CD8-positive, alpha-beta T cell (primary cell): ENCODE measurements at places on chromosomes 6 and 20.

GRCh38 chr6:6629402-6629801 lies 40.9 kb downstream of the LY86 start:
- DNase-seq, result no peak

GRCh38 chr20:15919118-15919517 lies 654.1 kb downstream of the KIF16B start:
- no peak for DNase-seq

GRCh38 chr6:163489584-163489983 lies 75.1 kb downstream of the QKI start:
- no peak for DNase-seq

- DNase-seq, result no peak
Measured at GRCh38 chr6:54010340-54011276, 100.6 kb upstream of the MLIP start.

DNA sequence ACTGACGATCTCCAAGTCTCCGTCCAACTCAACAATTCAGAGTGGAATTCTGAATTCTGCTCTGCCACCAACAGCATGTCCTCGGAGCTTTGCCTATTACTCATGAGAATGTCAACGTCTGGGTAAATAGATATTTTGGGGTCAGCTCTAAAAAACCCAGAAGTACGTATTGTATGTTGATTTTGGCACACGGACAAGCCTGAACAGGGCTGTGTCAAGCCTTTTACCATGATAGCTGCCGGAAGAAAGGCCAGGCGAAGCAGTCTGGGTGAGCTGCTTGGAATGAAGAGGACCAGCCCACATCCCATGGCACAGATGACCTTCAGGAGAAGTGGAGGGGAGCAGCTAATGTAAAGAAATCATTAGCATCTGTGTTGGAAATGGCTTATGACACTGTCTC lies 88.0 kb upstream of the JAG1 start:
- no peak for DNase-seq

DNA sequence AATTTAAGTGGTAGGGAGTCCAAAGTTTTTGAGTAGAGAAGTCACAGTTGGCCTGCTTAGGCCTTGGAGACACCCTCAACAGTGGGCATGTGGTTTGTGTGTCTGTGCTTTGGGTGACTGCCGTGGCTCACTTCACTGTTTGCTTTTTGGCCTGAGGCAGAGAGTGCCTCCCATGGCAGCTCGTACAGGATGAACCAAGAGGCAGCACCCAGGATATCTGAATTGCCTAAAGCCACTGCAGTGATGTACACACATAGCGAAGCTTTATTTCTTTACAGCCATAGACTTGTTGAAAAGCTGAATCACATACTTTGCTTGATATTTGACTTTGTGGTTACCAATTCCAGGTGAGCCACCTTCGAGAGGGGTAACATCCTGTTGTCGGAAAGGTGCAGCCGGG lies 21.6 kb downstream of the RREB1 start:
- DNase-seq, result peak; percentile 30

DNA sequence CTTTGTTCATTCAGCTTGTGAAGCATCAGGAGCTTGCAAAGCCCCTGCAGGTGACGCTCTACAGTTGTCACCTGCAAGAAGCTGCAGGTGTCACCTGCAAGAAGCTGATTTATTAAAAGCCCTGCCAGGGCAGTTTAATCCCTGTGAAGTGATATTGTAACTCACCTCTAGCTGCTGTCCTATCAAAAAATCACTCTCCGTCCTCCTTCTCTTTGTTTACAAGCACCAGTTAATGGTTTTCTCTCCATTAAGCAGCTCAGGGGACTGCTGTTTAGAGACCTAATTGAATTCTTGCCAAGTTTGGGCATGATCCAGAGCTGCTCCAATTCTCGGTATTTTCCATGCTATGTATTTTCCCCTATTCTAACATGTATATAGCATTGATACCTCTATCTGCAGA lies 345.9 kb downstream of the ARHGAP18 start:
- no peak for DNase-seq

GRCh38 chr6:137625808-137626207 lies 131.6 kb upstream of the OLIG3 start:
- no peak for DNase-seq

DNA sequence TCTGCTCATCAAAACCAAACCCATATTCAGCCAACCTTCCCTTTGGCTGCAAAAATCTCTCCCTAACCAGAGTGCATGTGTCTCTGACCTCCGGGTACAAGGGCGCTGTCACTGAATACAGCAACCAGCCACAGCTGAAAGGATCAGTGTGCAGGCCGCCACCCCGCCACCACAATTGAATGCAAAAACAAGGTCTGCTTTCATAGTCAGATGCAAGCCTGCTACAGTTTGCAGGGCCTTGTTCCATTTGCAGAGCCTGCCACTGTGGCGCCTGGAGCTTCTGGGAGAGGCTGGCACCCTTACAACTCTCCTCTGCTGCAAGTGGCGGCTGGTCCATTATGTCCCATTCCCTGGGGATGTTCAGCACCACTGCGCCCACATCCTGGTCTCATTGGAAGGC lies 23.5 kb downstream of the MDGA1 start:
- DNase-seq, result no peak

DNA sequence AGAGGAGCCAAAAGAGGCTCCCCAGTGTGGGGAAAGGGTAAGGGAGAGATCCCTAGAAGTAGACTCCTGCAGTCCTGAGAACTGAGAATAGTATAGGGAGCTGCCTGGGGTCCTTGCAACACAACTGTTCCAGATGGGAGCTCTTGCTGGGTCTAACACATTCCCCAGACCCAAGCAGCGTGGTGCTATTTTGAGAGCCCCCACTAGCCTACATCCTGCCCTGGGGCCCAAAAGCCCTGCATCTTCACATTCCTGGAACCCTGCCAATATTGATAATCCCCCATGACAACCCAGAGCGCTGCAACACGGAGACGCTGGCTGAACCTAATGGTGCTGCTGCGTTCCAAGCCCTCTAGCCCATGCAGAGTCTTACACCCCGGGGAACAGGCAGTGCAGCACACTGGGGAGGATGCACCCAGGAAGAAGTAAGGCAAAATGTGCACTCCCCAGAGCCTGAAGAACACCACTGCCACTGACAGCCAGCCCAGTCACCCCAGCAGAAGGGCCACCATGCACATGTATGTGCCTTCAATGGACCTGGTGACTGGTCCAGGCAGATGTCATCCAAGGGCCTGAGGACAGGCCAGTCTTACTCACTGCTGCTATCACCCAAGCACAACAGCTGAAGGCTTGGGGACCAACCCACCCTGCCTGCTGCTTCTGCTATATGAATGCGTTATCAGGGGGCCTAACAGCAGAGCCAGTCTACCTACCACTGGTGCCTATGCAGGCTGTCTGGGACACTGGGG lies 7.0 kb upstream of the RNF217 start:
- no peak for DNase-seq

DNA sequence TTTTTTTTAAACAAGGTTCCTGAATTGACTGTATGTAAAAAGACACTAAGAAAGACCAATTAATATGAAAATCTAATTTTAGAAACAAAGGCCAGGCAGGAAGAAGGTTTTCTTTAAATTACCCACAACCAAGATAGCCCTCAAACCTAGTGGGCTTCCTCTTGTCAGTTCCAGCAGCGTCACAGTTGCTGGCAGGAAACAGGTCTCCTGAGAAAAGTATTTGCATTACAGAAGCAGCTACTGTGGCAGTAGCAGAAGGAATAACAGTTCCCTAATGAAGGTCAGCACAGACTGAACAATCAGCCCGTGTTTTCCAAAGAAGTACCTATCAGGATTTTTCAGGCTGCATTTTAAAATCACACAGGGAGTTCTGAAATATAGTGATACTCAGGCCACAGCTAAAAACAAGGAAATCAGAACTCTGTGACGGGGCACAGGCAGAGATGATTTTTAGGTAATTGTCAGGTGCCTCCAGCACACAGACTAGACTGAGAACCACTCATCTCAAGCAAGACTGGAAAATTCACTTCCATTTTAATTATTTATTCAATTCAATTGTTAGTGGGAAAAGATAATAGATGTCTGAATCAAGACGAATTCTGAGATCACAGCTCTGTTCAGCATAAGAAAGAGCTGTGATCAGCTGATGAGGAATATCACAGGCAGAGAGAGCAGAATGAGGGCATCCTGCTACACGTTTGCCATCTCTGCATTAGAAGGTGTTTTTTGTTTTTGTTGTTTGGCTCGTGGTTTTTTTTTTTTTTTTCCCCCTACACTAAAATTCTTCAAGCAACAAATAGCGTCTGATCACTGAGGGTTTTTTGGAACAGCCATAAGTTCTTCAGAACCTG lies 230.5 kb upstream of the KHDRBS2 start:
- no peak for DNase-seq

GRCh38 chr6:118931436-118931835 lies 3.5 kb downstream of the MCM9 start:
- no peak for DNase-seq

DNA sequence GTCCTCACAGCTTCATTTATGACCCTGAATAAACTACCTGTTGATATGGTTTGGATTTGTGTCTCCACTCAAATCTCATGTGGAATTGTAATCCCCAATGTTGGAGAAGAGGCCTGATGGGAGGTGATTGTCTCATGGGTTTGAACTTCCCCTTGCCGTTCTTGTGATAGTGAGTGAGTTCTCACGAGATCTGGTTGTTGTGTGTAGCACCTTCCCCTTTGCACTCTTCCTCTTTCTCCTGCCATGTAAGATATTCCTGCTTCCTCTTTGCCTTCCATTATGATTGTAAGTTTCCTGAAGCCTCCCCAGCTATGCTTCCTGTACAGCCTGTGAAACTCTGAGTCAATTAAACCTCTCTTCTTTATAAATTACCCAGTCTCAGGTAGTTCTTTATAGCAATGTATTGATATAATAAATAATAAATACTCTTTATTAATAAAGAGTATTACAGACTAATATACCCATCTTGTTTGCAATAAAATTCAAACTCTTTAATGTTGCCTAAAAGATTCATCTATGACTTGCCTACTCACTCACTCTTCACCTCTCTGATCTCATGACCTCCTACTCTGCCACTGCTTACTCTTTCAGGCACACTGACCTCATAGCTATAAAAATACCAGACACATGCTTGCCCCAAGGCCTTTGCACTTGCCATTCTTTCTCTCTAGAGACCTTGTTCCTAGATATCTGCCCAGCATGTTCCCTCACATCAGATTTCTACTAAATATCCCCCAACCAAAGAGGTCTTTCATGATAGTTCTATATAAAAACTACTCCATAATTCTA lies 256.4 kb upstream of the MARCKS start:
- no peak for DNase-seq
